Left kidney (tissue), 8 donors: ENCODE measurements at places on chromosomes 5 and 9. TPM values are rescaled to one million over a fixed set of nuclear protein-coding genes. Genes with fewer than 3 reads are reported as not detected.

SELENOP gene
- 433 TPM for polyA plus RNA-seq

CCDC152 gene
- polyA plus RNA-seq, result 16.1 TPM

POU4F3 gene
- polyA plus RNA-seq, result 0.13 TPM

PCDHB14 gene
- 11.3 TPM for polyA plus RNA-seq
